ENCODE measurements at places on chromosomes 4 and X.

- no peak for DNase-seq
Measured at GRCh38 chr4:112203593-112203992, 28.0 kb upstream of the AP1AR start.

DNA sequence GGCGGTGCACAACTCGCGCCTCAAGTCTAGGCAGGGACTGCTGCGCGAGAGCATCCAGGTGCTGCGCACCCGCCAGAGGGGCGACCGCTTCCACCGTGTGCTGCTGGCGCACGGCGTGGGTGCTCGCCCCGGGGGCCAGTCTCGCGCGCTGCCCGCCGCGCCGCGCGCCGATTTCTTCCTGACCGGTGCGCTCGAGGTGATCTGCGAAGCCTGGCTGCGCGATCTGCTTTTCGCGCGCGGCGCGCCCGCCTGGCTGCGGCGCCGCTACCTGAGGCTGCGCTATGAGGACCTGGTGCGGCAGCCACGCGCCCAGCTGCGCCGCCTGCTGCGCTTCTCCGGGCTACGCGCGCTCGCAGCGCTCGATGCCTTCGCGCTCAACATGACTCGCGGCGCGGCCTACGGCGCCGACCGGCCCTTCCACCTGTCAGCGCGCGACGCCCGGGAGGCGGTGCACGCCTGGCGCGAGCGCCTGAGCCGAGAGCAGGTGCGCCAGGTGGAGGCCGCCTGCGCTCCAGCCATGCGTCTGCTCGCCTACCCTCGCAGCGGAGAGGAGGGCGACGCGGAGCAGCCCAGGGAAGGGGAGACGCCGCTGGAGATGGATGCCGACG, 1.3 kb downstream of the CHST7 start:
- no peak for DNase-seq

GRCh38 chr4:150588316-150588715, 6.4 kb downstream of the MAB21L2 start:
- DNase-seq: no peak

GRCh38 chr4:64715741-64716140, 306.5 kb upstream of the TECRL start:
- no peak for DNase-seq

DNA sequence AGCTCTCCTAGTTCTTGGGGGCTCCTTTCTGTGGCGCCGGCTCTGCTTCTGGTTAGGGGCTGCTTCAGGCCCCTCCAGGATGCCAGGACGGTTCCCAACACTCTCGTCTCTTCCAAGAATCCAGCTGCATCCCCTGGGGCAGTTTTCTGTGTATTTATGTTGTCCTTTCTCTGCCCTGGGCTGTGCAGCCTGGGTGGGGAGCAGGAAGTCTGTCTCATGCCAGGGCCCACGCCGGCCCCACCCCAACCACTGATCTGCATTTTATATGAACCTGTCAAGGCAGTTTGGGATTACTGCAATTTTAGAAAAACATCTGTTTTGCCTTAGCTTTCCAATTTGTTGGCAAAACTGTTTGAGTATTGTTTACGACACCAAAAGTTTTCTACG, 14.6 kb downstream of the CTBP1 start:
- DNase-seq: no peak

DNA sequence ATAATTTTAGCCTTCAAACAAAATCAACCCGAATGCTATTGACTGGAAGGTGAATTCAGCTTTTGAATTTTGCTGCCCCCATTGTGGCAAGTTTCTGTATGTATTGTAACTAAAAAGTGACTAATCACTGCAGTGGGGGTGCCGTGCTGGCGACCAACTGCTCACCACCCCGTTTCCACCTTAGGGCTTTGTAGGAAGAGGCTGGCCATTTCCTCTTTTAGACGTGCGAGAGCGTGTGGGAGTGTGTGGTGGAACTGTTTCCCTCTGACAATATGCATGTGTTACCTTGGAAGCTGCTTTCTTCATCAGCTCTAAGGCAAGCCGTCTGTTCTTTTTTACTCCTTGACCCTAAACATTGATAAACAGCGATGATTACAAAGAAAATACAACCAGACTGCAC, 78.8 kb downstream of the SEL1L3 start:
- no peak for DNase-seq

- DNase-seq: no peak
Measured at GRCh38 chr4:54661686-54662085, 3.9 kb downstream of the KIT start.
